LHCN-M2 (cell line): ENCODE measurements at places on chromosomes 4 and X. TPM values are rescaled to one million over a fixed set of nuclear protein-coding genes. Genes with fewer than 3 reads are reported as not detected.

CABS1 gene
- not detected in 2 replicates for total RNA-seq

STATH gene
- not detected in 2 replicates for total RNA-seq

MID1 gene
- 8.6 and 11.8 TPM in 2 replicates for total RNA-seq

KCTD8 gene
- not detected in 2 replicates for total RNA-seq

PPEF1 gene
- total RNA-seq = not detected in 2 replicates

UVSSA gene
- 6.3 and 11.1 TPM in 2 replicates for total RNA-seq

DCAF4L1 gene
- total RNA-seq = under 0.01 and 0.06 TPM in 2 replicates

CTAG1B gene
- not detected in 2 replicates for total RNA-seq

SMIM31 gene
- total RNA-seq = not detected in 2 replicates

GPR78 gene
- 0.06 TPM in 1 of 2 replicates, not detected in the other for total RNA-seq

IL9R gene
- 0.13 TPM in 1 of 2 replicates, not detected in the other for total RNA-seq

TMSB15B gene
- total RNA-seq = 6.8 and 8.1 TPM in 2 replicates

CHST7 gene
- total RNA-seq = 8.8 and 11.2 TPM in 2 replicates

EIF2S3 gene
- 108 and 122 TPM in 2 replicates for total RNA-seq

GAGE2A gene
- not detected in 2 replicates for total RNA-seq

EOLA2 gene
- 20.1 and 20.7 TPM in 2 replicates for total RNA-seq

CLNK gene
- total RNA-seq = not detected in 2 replicates

RPL9 gene
- total RNA-seq = 2,563 and 3,780 TPM in 2 replicates

KLF8 gene
- 1.5 and 2.2 TPM in 2 replicates for total RNA-seq

ZDHHC15 gene
- total RNA-seq = 2.8 and 3.6 TPM in 2 replicates

PROM1 gene
- total RNA-seq = not detected in 2 replicates

NFXL1 gene
- total RNA-seq = 8.1 TPM in 2 replicates

USP9X gene
- 68.2 and 80.0 TPM in 2 replicates for total RNA-seq
